ENCODE measurements at places on chromosomes 5 and 9. TPM values are rescaled to one million over a fixed set of nuclear protein-coding genes. Genes with fewer than 3 reads are reported as not detected.

KIF24 gene
- total RNA-seq: 6.2 TPM

HMCN2 gene
- not detected for total RNA-seq

PRDM9 gene
- not detected for total RNA-seq

DNA sequence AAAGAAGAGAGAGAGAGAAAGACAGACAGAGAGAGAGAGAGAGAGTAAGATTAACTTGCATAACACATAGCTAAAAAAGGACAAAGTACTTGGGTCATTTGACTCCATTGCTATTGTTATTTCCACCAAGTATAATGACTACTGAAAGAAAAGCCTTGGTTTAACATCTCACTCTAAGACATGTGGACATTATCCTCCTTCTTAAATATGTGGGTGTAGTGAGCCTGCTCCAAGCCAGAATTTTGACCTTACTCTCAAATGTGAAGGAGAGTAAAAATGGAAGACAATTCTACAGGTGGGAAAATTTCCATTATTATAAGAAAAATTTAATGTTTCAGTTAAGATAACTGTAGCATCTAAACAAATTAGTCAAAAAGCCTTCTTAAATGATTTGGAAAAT is 8.5 kb upstream of the MARCOL start:
- H3K27ac ChIP-seq: no peak overlapping the region
- H3K36me3 ChIP-seq: no peaks in the 10 kb centered on the region
- H3K4me1 ChIP-seq: no peaks in the 10 kb centered on the region
- H3K4me3 ChIP-seq: no peak overlapping the region
- DNase-seq: no peak

DNA sequence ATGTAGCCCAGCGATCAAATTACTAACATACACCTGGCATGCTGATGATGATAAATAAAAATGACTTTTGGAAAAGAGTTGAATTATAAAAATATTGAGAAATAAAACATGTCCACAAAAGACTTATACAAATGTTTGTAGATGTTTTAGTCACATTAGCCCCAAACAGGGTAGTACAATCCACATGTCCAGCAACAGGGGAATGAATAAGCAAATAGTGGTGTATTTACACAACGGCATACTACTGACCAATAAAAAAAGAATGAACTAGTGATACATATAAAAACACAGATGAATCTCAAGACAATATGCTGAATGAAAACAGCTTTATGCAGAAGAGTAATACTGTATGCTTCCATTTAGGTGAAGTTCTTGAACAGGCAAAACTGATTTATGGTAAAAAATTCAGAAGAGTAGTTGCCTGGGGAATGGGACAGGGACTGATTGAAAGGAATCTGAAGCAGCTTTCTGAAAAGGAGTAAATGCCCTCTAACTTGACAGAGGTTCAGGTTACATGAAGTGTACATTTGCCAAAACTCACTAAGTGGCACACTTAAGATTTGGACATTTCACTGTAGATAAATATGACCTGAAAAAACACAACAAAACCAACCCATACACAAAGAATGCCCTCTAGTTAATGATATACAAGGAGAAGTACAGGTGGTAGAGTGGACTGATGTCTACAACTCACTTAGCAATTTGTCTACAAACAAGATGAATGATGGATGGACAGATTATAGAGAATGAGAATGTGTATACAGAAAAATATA is 35.4 kb downstream of the ACTL7A start:
- no peak for DNase-seq
- no peak overlapping the region for H3K4me3 ChIP-seq
- no peak overlapping the region for H3K27ac ChIP-seq
- peaks cover 22% of the 10 kb centered on the region for H3K36me3 ChIP-seq

DNA sequence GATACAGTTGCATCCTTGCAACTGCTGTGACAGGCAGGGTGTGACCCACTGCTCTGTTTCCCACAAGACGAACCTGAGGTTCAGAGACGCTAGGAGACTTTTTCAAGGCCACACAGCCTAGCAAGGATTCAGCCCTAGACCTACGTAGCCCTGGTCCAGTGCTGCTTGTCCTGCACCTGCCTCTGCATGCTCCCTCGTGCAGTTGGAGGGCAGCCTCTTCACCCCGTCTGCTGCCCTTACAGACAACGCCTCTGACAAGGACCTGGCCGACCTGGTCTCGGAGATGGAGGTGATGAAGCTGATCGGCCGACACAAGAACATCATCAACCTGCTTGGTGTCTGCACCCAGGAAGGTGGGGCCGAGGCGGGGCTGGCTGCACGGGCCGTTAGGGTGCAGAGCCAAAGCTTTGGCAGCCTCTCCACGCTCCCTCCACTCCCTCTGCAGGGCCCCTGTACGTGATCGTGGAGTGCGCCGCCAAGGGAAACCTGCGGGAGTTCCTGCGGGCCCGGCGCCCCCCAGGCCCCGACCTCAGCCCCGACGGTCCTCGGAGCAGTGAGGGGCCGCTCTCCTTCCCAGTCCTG is 8.5 kb downstream of the FGFR4 start:
- no peak overlapping the region for H3K27ac ChIP-seq
- H3K4me1 ChIP-seq: no peaks in the 10 kb centered on the region
- H3K36me3 ChIP-seq: no peaks in the 10 kb centered on the region

GRCh38 chr9:107707428-107707837 is 217.9 kb upstream of the KLF4 start:
- H3K4me3 ChIP-seq: no peak overlapping the region
- H3K36me3 ChIP-seq: no peaks in the 10 kb centered on the region
- H3K4me1 ChIP-seq: no peaks in the 10 kb centered on the region
- H3K27me3 ChIP-seq: peaks cover 4% of the 10 kb centered on the region

DNA sequence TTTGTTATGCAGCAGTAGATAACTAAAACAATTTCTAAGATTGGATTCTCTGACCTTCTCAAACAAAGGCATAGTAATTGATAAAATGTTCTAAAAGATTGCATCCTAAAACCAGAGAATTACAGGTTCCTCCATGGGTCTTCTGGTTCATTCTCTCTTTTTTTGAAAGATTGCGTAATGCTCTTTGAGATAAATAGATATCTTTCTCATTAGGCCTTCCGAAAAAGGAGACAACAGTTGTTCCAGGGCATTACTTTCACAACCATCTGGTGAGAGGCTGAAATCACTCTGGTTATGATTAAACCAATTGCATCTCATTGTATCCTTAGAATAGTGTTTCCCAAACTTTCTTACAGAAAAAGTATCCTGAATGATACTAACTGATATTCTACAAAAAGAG is 174.7 kb upstream of the NREP start:
- no peaks in the 10 kb centered on the region for H3K36me3 ChIP-seq
- no peak for DNase-seq
- H3K4me3 ChIP-seq: no peak overlapping the region

DNA sequence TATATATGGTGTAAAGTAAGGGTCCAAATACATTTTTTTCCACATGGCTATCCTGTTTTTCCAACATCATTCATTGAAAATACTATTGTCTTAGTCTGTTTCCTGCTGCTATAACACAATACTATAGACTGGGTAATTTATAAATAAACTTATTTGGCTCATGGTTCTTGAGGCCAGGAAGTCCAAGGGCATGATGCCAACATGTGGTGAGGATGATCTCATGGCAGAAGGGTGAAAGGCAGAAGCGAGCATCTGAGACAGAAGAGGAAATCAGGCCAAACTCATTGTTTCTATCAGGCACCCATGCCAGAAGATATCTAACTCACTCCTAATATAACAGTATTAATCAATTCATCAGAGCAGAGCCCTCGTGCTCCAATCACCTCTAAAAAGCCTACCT is 42.6 kb downstream of the ANKRD55 start:
- no peak for DNase-seq
- no peak overlapping the region for H3K4me3 ChIP-seq
- no peaks in the 10 kb centered on the region for H3K27me3 ChIP-seq
- peaks cover 6% of the 10 kb centered on the region for H3K4me1 ChIP-seq
- no peaks in the 10 kb centered on the region for H3K36me3 ChIP-seq

DNA sequence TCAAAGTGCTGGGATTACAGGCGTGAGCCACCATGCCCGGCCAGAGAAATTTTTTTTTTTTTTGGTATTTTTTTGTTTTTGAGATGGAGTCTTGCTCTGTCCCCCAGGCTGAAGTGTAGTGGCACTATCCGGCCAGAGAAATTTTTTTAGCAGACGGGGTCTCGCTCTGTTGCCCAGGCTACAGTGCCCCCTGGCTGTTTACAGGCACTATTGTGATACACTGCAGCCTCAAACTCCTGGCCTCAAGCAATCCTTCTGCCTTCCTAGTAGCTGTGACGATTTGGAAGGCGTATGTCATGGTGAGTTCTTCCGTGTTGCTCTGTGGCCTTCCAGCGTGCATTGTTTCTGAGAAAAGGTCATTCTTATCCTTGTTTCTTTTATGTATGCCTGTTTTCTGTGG is 47.5 kb downstream of the CNOT6 start:
- no peak for DNase-seq
- no peak overlapping the region for H3K27ac ChIP-seq
- H3K4me1 ChIP-seq: peaks cover 19% of the 10 kb centered on the region
- no peak overlapping the region for H3K4me3 ChIP-seq

GRCh38 chr5:161544350-161544765 is 2.2 kb downstream of the GABRB2 start:
- H3K27ac ChIP-seq: no peak overlapping the region
- H3K36me3 ChIP-seq: no peaks in the 10 kb centered on the region
- peaks cover 58% of the 10 kb centered on the region for H3K27me3 ChIP-seq
- no peak overlapping the region for H3K4me3 ChIP-seq
- DNase-seq: no peak

DNA sequence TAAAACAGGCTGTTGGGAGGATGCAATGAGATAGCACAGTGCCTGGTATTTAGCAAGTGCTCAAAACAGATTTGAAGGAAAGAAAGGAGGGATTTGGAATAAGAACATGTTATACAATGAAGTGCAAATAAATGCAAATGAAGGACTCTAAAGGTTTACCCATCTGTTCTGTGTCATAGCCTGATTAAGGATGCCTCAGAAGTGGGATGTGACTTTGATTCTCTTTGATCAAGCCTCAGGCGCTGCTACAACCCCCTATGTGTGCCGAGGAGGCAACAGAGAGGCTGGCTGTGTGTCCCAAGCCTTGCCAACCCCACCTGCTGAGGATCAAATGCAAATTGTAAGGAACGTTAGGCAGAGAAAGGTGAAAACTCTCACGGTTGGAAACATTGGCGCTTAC is 27.2 kb downstream of the GGTA1 start:
- peaks cover 6% of the 10 kb centered on the region for H3K27me3 ChIP-seq
- no peak overlapping the region for H3K4me3 ChIP-seq
- H3K4me1 ChIP-seq: no peaks in the 10 kb centered on the region
- no peak overlapping the region for H3K27ac ChIP-seq

- peaks cover 11% of the 10 kb centered on the region for H3K4me1 ChIP-seq
- peaks cover 22% of the 10 kb centered on the region for H3K27me3 ChIP-seq
- H3K4me3 ChIP-seq: no peak overlapping the region
- DNase-seq: no peak
- no peak overlapping the region for H3K27ac ChIP-seq
Measured at GRCh38 chr5:168481330-168481788, 4.9 kb upstream of the RARS1 start.

- peaks cover 9% of the 10 kb centered on the region for H3K27me3 ChIP-seq
- no peaks in the 10 kb centered on the region for H3K4me1 ChIP-seq
- H3K27ac ChIP-seq: no peak overlapping the region
- no peaks in the 10 kb centered on the region for H3K36me3 ChIP-seq
Measured at GRCh38 chr9:8614926-8615440, 815.4 kb upstream of the DMAC1 start.

DNA sequence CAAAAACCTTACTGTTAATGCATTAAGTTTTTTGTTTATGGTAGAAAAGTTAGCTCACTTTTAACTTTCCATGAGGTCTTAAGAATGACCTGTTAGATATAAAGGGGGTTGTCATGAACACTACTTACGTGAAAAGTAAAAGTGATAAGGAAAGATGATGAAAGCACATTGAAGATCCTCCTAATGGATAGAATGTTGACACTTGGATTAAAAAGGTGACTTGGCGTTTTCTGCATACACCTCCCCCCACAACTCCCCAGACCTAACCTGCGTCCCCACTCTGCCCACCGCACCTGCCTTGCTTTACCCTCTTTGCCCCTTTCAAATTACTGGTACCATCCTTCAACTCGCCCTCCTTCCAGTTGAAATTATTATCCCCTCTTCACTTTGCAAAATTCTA is 32.0 kb downstream of the TJP2 start:
- H3K27ac ChIP-seq: no peak overlapping the region
- H3K27me3 ChIP-seq: no peaks in the 10 kb centered on the region
- no peaks in the 10 kb centered on the region for H3K4me1 ChIP-seq
- H3K36me3 ChIP-seq: no peaks in the 10 kb centered on the region

GRCh38 chr5:168947212-168947868 is 353.6 kb downstream of the SLIT3 start:
- DNase-seq: peak; percentile 41
- H3K27me3 ChIP-seq: no peaks in the 10 kb centered on the region
- no peak overlapping the region for H3K4me3 ChIP-seq
- H3K4me1 ChIP-seq: peaks cover 6% of the 10 kb centered on the region
- H3K27ac ChIP-seq: peak overlapping the region; percentile 58

DNA sequence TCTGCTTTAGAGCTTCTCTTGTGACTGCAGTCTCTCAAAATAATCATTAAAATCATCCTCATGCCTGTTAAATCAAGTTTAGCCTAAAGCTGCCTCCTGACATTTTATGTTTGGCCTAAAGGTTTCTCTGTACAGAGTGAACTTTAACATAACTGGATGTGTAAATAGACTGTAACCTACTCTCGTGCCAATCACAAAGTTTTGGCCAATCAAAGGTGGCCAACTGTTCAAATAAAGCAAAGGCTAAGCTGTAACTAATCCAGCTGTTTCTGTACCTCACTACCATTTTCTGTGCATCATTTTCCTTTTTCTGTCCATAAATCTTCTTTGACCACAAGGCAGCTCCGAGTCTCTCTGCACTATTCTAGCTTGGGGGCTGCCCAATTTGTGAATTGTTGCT is 86.2 kb downstream of the GCNT1 start:
- H3K36me3 ChIP-seq: peaks cover 1% of the 10 kb centered on the region
- H3K4me3 ChIP-seq: no peak overlapping the region
- no peak for DNase-seq
- H3K27ac ChIP-seq: no peak overlapping the region
- no peaks in the 10 kb centered on the region for H3K4me1 ChIP-seq
- peaks cover 4% of the 10 kb centered on the region for H3K27me3 ChIP-seq

DNA sequence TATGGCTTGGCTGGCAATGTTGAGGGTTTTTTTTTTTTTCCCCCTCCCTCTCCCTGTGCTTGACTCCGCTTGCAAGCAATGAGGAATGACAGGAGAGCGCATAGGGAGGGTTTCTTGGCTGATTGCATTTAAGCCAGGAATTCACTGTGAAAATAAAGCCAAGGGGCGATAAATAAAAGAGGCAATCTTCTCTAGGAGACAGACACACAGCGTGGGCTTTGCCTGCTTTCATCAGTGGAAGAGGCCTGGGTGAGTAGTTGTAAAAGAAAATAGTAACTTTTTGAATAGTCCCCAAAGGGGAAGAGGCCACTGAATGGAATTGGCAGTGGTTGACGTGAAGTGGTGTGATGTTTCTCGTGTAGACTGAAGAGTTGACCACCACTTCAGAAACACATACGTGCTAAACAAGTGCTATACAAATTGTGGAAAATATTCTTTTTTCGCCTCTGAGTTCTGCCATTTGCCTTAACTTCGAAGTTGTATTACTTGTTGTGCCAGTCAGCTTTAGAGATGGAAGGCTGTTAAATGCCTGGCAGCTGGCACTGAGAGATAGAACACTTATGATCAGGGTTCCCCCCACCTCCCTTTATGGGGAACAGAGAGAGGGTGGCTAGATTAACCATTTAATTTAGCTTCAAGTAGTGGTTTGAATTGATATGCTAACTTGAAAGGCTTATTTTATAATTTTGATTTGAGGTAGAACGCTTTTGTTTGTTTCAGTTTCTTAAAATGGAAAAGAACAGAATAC is 3.0 kb downstream of the ZSWIM6 start:
- peaks cover 17% of the 10 kb centered on the region for H3K36me3 ChIP-seq
- H3K27me3 ChIP-seq: peaks cover 8% of the 10 kb centered on the region
- no peak for DNase-seq
- no peak overlapping the region for H3K27ac ChIP-seq
- H3K4me3 ChIP-seq: peak overlapping the region; percentile 76

GRCh38 chr9:71760901-71761300 is 7.4 kb downstream of the CEMIP2 start:
- H3K27ac ChIP-seq: no peak overlapping the region
- no peak for DNase-seq
- H3K27me3 ChIP-seq: no peaks in the 10 kb centered on the region
